A172 (cell line): ENCODE measurements at places on chromosomes 6 and 20.

DNA sequence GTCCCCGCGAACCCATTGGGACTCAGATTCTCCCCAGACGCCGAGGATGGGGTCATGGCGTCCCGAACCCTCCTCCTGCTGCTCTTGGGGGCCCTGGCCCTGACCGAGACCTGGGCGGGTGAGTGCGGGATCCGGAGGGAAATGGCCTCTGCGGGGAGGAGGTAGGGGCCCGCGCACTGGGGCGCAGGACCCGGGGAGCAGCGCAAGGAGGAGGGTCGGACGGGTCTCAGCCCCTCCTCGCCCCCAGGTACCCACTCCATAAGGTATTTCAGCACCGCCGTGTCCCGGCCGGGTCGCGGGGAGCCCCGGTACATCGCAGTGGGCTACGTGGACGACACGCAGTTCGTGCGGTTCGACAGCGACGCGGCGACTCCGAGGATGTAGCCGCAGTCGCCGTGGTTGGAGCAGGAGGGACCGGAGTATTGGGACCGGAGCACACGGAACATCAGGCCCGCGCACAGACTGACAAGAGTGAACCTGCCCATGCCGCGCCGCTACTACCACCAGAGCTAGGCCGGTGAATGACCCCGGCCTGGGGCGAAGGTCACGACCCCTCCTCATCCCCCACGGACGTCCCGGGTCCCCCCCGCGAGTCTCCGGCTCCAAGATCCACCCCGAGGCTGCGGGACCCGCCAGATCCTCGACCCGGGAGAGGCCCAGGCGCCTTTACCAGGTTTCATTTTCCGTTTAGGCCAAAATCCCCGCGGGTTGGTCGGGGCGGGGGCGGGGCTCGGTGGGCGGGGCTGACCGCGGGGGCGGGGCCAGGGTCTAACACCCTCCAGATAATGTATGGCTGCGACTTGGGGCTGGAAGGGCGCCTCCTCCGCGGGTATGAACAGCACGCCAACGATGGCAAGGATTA lies 15.7 kb upstream of the HLA-A start:
- DNase-seq, result no peak

- no peak for DNase-seq
Measured at GRCh38 chr6:136137008-136137692, 113.0 kb downstream of the MTFR2 start.

- no peak for DNase-seq
Measured at GRCh38 chr20:45408646-45409213, 641 bp downstream of the DBNDD2 start.

DNA sequence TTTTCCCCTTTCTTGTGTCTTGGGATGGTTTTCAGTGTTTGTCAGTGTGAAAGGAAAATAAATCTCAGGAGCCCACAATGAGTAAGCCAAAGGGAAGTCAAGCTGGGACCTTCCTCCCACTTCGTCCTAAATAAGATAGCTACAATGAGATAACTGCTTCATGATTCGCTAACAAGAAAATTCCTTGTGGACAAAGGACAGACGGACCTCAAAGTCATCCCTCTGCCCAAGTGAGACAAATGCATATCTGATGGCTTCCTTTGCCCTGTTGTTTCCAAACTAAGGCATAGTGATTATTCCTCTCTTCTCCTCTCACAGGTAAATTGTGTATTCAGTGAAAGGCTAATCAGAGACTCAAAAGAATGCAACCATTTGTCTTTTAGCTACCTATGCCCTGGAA lies 26.1 kb upstream of the ADTRP start:
- peak; percentile 35 for DNase-seq

DNA sequence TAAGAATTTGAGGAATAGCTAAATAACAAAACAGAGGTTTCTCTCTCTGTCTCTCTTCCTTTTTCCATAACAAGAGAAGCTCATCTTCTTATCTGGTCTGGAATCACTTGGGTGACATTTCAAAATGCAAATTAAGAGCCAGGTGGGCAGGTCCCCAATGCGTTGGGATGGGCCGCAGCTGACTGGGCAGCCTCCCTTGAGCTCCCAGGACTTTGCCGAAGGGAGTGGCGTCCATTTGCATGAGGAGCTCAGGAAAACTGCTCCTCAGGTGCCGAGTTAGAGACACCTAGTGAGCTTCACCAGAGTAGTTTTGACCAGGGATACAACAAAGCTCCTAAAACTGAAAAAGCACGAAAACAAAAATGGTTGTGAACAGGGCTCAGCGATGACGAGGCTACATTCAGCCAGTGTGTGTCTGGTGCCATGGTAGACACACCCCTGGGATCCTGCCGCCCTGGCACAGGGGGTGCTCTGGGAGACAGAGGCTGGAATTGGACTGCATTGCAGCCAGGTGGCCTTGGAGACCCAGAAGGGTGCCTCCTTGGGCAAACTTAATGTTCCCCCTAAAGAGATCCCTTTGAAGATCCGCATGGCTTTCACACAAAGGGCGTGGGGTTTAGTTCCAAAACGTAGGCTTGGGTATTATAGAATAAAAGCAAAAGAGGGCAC lies 13.5 kb upstream of the SERPINB6 start:
- DNase-seq, result no peak

DNA sequence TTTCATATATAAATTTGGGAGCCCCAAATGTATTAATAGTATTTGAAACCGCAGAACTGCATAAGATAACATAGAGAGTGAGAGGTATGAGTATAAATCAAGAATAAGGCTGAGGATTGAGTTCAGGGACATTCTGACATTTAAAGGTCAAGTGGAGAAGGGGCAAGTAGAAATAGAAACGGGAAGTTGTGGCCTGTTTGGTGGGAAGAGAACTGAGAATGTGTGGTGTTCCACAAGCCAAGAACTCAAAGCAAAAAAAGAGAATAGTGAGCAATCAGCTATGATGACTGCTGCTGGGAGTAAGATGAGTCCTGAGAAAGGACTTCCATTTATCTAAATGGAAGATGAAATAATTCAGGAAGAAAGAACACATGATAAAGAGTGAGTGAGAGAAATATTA lies 418.4 kb downstream of the CD109 start:
- no peak for DNase-seq

DNA sequence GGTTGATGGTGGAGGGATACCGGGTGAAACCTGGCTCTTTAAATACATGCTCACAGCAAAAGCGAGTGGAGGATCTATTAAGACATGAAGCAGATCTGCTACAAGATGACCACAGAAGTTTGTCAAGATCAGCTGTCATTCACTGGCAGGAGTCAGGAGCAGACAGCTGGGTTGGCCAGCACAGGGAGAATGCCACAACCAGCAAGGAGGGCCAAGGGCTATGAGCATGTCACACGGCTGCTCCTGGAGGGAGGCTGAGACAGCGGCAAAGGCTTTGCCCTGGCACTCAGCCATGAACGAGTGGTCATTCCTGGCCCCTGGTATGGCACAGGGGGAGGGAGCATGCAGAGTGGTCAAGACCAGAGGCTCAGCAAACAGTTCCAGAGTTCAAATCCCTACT lies 77.6 kb downstream of the POPDC3 start:
- DNase-seq, result no peak

GRCh38 chr6:142381845-142382378 lies 80.1 kb downstream of the ADGRG6 start:
- DNase-seq, result no peak

DNA sequence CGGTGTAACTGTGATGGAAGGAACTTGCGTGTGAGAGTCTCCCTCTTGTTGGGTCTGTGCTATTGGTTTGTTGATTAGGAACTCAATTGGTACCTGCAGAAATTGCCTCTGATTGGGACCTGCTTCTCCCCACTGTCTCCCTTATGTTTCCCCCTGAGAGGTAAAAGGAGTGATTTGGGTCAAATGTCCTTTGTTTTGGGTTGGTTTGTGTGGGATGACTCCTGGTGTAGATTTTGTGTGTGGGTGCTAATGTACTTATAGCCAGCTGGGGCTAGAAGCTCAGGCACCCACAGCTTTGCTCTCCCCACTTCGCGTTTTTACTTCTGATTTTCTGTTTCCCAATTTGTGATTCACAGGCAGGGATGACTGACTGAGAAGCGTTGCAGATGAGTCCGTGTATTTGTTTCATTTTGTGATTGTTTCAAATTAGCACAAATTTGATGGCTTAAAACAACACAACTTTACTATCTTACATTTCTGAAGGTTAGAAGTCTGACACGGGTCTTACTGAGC lies 79.1 kb downstream of the UTRN start:
- no peak for DNase-seq

- no peak for DNase-seq
Measured at GRCh38 chr20:22473293-22473692, 111.1 kb downstream of the FOXA2 start.

GRCh38 chr20:23019403-23019802 lies 15.7 kb upstream of the SSTR4 start:
- no peak for DNase-seq

DNA sequence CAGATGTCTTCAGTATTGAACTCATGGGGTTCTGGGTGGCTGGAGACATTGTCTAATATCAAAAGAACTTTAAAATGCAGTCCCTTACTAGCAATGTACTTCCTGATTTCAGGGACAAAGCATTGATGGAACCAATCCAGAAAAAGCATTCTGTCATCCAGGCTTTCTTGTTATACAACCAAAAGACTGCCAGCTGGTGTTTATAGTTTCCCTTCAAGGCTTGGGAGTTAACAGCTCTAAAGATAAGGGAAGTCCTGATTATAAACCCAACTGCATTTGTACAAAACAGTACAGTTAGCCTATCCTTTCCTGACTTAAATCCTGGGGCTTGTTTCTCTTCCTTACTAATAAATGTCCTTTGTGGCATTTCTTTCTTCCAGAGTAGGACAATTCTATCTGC lies 160.0 kb downstream of the COL21A1 start:
- no peak for DNase-seq

DNA sequence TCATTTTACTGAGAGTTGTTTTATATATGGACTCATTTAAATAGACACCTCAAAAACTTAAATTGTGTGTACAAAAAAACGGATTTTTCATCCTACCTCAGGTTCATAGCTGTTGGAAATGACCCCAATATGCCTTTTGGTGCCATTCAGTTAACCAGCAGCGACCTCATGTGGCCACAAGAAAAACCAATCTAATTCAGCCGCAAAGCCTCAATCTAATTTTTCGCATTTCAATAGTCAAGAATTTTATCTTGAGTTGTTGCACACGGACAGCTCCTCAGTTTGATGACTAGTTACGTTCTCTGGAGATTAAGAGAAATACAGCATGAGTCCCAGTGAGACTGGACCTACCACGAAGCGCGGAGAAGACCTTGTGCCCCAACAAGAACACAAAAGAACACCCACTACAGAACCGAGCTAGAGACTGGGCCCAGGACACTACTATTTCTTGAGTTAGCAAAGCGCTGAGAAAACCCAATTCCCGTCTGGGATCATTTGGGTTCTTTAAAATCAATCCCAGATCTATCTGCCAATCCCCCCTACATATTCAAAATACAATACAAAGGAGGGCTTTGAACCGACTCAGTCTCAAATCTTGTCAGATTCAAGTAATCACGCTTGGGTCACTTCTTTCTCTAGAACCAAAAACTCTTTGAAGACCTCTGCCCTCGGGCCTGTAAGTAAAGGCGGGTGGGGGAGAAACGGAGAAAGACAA lies 1.1 kb downstream of the TCP11 start:
- peak; percentile 51 for DNase-seq

- no peak for DNase-seq
Measured at GRCh38 chr6:157200611-157201010, 122.7 kb downstream of the TMEM242 start.

GRCh38 chr6:14787677-14788076 lies 458.2 kb upstream of the JARID2 start:
- no peak for DNase-seq

DNA sequence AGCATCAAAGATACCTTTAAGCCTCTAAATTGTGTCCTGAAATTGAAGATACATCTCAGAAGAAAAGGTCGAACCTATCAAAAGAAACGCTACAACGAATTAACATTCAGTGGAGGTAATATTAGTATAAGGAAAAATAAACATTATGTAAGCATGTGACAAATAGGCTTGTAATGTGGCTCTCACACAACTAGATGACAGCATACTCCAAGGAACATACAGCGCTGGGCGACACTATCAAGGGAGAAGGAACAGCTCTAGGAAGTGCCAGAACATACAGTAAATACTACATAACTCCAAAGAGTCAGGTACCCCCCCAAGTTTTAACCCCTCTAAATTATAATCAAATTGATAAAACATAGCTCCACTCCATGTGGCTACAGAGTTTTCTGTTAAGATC lies 103.5 kb downstream of the LAMP5 start:
- DNase-seq, result peak; percentile 43

DNA sequence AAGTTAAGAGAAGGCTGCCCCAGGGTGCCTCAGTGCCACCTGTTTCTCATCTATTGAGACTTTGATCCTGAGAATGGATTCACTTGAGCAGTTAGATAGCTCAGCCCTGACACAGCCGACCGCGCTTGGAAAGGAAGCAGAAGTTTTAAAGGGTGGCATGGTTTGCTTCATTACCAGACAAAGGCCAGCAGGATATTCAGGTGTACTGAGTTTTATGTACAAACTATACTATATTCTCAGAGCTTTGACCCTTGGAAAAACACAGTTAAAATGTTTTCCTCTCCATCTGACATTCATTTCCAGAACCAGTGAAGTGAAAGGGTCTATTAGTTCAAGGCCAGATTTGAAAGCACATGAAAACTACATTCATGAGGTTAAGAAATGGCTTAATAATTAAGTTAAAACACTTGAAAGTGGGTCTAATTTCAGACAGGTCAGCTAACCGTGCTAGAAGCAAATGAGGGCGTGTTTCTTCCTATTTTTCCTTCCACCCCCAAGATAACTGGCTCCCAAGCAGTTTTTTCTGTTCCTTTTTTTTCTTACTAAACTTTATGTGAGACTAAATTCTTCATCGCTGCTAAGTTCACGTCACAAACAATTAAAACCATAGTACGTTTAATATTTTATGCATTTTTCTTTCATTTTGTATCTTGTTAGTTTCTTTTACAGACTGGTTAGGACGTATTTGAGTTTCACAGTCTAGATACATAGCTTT lies 385.3 kb upstream of the SOX4 start:
- DNase-seq, result no peak

DNA sequence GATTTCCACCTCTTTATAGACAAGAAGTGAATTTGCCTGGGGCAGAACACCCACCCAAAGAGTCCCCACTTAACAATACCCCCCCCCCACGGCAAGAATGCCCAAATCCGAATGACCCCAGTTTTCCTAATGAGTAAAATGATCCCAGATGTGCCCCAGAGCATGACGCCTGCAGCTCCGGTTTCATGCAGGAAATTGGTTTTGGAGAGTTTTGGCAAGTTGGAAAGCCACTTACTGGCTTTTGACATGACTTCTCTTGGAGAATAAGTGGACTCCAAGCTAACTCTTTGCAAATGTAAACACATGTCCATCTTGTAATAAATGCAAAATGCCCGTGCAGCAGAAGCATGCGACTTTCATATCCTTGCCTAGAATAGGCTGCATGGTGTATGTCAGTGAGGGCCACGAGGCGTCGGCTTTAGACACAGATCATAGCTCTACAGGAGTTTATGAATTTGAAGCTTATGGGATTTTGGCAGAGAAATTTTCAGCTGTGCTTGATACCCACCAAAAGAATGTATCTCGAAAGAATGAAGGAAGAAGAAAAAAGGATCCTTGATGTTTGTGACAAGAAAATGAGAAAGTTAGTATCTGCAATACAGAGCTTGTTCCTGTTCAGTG lies 24.2 kb downstream of the EDN3 start:
- DNase-seq, result no peak

GRCh38 chr20:47677635-47678453 lies 107.4 kb downstream of the SULF2 start:
- peak; percentile 59 for DNase-seq

GRCh38 chr6:85866758-85867401 lies 224.2 kb upstream of the SYNCRIP start:
- no peak for DNase-seq
